Activated CD4-positive, alpha-beta T cell treated with anti-CD3 and anti-CD28 coated beads, Interleukin-2, amount 50 U/mL, for 1 hour (primary cell): ENCODE measurements at places on chromosomes 5 and 9.

DNA sequence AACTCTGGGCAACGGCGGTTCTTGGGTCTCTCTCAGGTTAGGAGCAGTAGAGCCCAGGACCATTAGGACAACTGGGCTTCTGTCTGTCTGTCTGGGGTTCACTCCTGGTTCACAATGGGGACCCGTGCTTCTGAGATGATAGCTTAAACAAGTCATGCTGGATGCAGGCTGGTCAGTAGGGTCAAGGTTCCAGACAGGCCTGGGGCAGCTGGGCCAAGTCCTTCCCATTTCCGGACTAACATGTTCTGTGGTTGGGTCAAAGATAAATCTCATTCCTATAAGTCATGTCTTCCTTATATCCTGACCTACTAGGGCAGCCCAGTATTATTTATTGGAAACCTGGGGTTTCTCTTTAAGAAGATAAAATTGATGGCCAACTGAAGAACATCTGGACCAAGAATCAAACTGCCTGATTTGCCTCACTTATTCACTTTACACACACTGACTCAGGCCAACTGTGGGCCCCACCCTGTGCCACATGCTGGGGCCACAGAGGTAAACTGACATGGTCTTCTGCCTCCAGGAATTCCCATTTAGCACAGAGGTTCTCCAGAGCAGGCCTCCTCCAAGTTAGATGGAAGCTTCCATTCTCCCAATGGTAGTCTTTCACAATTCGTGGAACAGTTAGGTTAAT lies 8.3 kb downstream of the HDHD3 start:
- no peak for DNase-seq

DNA sequence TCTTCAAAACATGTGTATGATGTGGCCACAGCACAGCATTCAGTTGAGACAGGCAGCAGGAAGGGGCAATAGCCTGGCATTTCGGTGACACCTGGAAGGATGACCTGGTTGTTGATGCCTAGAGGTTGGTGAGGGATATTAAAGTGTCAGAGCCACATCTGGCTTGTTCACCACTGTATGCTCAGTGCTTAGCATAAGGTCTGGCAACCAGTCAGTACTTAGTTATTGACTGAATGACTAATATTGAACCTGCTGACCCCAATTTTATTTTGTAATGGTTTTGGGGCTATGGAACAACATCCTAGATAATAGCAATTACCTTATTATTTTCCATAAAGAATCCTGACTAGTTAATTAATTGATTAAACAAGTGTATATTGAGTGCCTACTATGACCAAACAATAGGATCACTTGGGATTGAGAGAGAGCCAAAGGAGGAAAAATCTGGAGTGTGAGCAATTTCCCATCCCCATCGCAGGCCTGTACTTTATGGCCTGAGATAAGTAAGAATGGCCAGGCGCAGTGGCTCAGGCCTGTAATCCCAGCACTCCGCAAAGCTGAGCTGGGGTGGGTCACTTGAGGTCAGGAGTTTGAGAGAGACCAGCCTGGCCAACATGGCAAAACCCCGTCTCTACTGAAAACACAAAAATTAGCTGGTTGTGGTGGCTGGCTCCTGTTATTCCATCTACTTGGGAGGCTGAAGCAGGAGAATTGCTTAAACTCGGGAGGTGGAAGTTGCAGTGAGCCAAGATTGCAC lies 85.4 kb upstream of the PLPP1 start:
- DNase-seq = no peak

- DNase-seq = no peak
These were observed 142.3 kb upstream of the ANKH start for GRCh38 chr5:15013654-15014463.

- no peak for DNase-seq
These were observed 507.8 kb downstream of the MAT2B start for GRCh38 chr5:164013077-164013670.

DNA sequence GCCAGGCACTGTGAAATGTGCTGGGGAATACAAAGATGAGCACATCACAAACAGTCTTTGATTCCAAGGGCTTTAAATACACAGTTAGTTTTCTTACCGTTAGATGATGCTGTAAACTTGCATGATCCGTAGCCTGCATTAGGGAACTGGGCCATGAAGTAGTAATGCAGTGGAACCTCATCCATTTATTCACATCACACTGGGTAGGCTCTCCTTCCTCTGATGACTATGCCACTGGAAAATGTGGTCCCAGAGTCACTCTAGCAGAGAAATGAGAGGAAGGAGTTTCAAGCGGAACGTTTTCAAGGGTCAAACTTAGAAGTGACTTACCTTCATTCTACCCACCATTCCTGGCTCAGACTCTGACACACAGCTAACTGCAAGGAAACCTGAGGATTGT lies 26.4 kb downstream of the ZFAND5 start:
- no peak for DNase-seq

GRCh38 chr5:39464088-39464487 lies 39.3 kb upstream of the DAB2 start:
- no peak for DNase-seq

DNA sequence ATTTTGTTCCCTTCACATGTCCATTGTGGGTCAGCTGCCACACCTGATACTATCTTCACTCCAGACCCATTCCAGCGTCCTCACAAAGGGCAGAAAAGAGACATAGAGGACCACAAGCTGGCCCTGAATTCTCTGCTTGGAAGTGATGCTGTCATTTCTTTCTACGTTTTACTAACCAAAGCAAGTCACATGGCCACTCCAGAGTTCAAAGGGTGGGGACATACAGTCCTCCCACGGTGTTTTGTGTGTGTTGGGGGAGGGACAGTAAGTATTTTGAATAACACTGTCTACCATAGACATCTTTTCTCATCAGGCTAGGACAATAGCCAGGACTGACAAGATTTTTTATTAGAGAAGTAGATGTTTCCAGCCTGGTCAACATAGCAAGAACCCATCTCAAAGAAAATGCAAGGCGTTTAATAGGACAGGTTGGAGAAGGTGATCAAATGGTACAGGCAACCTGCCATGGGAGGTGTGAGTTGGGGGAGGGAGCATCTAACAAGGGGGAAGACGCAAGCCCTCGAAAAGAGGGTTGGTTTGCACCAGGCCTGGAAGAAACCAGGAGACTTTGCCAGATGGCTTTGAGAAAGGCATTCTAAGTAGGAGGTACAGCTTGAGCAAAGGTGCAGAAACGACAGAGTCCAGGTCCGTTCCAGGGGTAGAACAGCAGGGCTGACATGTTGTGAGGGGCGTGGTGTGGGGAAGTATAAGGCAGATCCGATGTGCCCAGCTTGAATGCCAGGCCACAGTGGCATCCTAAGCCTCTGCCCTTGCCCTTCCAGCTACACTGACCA lies 11.3 kb upstream of the GLIPR2 start:
- DNase-seq = no peak

DNA sequence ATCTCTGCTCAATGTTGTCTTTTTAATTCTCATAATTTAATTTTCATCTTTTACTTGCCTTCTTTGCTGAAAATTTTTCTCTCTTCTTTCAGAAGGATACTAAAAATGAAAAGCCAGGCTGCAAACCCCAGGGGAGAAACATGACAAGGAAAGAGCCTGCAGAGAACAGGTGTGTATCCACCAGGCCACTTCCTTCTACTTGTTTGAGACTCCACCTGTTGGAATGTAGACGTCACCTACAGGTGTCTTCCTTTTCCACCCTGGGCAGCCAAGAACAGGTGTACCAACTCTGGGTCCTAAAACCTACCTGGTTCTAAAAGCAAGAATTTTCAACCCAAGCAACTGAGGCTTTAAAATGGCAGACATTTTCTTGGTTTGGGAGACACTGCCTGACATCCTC lies 166.8 kb downstream of the ATP10B start:
- DNase-seq = no peak

GRCh38 chr5:62778316-62779009 lies 199.8 kb downstream of the LRRC70 start:
- DNase-seq = no peak

- no peak for DNase-seq
These were observed 35.2 kb upstream of the NFIB start for GRCh38 chr9:14349146-14349446.

- DNase-seq = no peak
These were observed 307.3 kb upstream of the KCNN2 start for GRCh38 chr5:114054594-114054993.

DNA sequence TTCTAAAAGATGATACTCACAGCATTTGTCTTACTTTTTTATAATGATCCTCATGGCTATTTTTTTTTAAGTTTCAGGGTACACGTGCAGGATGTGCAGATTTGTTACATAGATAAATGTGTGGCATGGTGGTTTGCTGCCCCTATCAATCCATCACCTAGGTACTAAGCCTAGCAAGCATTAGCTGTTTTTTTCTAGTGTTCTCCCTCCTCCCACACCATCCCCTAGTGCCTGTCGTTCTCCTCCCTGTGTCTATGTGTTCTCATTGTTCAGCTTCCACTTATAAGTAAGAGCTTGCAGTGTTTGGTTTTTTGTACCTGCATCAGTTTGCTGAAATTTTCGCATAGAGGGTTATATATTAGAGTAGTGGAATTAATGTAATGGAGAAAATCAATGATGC lies 189.1 kb upstream of the CDH12 start:
- no peak for DNase-seq

- no peak for DNase-seq
These were observed 237.9 kb upstream of the CLINT1 start for GRCh38 chr5:158096835-158097234.

DNA sequence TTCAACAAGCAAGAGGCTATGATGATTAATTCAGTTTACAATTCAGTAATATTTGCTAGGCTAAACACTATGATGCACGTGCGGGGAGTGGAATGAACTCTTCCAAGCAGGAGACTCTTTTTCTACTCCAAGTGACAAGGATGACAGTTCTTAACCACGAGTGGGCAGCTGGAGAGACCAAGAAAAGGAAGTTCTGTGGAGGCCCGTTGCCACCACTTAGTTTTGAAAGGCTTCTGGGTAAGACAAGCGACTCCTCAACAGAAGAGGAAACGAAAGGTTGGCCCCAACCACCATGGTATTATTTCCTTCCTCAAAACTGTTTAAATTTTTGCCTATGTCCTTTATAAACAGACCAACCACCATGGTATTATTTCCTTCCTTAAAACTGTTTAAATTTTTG lies 2.8 kb downstream of the DCAF12 start:
- no peak for DNase-seq

GRCh38 chr5:170144286-170145023 lies 38.8 kb downstream of the FOXI1 start:
- no peak for DNase-seq

GRCh38 chr9:17462869-17463464 lies 115.9 kb upstream of the SH3GL2 start:
- DNase-seq = no peak

GRCh38 chr5:122314036-122314435 lies 2.0 kb downstream of the SNCAIP start:
- no peak for DNase-seq

DNA sequence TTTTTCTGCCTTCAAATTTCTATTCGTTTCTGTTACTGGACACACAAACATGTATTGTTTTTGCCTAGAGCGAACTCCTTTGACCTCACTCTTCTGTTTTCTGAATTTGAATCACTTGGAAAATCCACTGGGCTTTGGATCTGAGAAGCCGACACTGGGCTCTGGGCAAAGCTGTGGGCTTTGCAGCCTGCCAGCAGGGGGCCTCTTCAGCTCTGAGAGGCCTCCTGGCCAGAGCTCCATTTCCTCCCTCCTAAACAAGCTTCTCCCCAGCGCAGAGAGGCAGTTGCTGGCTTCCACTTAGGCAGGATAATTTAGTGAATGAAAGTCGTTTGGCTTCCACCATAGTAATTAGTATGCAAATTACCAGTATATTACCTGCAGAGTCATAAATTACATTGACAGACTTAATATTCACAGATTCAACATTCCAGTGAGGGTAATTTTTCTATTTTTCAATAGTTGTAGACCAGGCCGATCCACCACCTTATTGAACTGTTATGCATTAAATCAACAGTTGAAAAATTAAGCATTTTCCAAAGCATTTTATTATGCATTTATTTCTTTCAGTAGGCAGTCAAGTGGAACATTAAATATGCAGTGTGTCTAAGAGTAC lies 104.0 kb upstream of the ZNF366 start:
- peak; percentile 32 for DNase-seq

- DNase-seq = no peak
These were observed 16.7 kb downstream of the TJP2 start for GRCh38 chr9:69190863-69191181.
